ENCODE measurements at places on chromosomes 2 and 18.

- DNase-seq, result no peak
Observed at GRCh38 chr2:106572541-106573450, 85.6 kb downstream of the CD8B2 start.

GRCh38 chr2:153478289-153479261, at the start of gene RPRM:
Gene RPRM, minus strand, starts transcription at chr2:153478762. Its CDS starts 197 bp downstream, at chr2:153478565.
- peak; percentile 64 for DNase-seq

GRCh38 chr18:59455728-59456276, 96.7 kb upstream of the LMAN1 start:
- peak; percentile 21 for DNase-seq

GRCh38 chr18:70998490-70998889, 709.6 kb downstream of the SOCS6 start:
- DNase-seq, result no peak

GRCh38 chr2:23250371-23250770, 134.6 kb upstream of the KLHL29 start:
- no peak for DNase-seq

All from BE2C (cell line).